Right lung (tissue), 10 donors: ENCODE measurements at places on chromosomes 5 and 9.
A peak's percentile ranks its signal among the peaks of the same experiment; 100 is the strongest.

GRCh38 chr9:137502008-137502911 lies 43.1 kb upstream of the NSMF start:
- no peak for DNase-seq

DNA sequence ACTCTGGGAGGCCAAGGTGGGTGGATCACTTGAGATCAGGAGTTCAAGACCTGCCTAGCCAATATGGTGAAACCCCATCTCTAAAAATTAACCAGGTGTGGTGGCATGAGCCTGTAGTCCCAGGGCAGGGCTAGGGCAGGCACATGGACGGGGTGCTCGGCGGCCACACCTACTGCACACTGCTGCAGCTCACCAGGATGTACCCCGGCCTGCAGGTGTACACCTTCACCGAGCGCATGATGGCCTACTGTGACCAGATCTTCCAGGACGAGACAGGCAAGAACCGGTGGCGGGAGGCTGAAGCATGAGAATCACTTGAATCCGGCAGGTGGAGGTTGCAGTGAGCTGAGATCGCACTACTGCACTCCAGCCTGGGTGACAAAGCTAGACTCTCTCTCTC lies 3.2 kb downstream of the ST6GALNAC4 start:
- no peak for DNase-seq

DNA sequence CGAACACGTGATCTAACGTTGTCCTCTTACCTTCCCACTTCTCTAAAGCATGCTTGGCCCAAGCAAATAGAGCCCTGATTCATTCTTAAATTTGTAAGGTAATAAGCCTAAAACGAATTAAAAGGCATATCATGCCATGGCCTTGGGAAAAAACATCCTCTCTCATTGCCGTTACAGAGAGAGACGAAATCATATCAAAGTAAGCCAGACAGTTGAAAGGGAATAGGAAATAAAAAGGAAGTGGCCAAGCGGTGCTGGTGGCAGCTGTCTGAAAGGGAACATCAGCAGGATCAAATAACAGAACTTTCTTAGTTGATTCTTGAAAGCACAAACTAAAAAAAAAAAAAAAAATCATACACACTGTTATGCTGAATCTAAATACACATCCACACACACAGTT lies 49.1 kb upstream of the CDH6 start:
- DNase-seq = no peak

DNA sequence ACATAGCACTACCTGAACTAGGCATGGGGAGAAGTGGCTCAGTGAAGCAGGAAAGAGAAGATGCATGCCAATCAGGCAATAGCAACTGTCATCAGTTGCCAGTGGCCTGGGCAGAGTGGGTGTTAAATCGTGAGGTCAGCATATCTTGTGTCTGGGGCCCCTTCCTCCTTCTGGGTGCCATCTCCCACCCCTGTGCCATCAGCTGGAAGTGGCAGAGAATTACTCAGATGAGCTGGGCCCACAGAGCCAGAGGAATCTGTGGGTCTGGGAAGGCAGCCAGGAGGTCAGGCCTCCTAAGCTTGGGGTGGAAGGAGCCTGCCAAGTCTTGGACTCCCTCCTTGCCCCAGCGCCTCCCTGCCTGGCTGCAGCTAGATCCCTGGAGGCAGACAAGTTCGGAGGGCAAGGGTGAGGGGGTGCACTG lies 66.5 kb downstream of the GALNT12 start:
- no peak for DNase-seq

DNA sequence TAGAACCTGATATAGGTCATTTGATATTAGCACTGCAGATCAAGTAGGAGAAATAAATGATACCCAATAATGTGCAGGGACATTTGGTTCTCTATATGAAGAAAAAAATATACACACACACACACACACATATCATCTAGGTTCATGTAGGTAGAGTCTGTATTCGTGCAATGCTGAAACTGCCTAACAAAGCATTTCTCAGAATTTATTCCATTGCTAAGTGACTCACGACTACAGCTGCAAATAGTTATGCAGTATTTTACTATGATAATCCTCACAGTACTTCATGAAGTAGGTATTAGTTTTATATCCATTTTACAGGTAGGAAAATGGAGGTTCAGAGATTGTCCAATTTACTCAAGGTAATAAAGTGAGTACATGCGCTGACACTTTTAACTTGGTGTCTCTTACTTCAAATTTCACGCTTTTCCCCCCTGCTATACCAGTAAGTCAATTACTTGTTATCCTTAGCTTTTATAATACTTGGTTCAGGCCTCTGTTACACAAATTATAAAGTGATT lies 2.4 kb downstream of the GIN1 start:
- no peak for DNase-seq

GRCh38 chr5:181221792-181222629 lies 1.1 kb upstream of the TRIM41 start:
- peak; percentile 89 for DNase-seq

DNA sequence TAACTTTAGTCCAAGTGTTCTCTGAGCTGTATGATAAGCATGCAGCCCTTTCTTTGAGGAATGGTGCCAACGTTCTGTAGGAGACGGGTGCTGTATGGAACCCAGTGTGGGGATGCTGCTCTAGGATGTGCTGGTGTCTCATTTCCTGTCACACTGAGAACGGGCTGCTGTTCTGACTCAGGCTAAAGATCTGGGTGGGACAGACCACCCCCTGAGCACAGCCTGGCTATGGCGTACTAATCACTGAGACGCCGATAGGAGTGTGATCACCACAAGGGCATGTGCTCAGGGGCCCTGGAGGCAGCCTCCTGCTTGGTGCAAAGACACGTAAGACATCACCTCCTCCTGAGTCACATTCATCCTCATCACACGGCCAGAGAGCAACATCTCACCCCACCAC lies 240.4 kb downstream of the IRX2 start:
- no peak for DNase-seq

DNA sequence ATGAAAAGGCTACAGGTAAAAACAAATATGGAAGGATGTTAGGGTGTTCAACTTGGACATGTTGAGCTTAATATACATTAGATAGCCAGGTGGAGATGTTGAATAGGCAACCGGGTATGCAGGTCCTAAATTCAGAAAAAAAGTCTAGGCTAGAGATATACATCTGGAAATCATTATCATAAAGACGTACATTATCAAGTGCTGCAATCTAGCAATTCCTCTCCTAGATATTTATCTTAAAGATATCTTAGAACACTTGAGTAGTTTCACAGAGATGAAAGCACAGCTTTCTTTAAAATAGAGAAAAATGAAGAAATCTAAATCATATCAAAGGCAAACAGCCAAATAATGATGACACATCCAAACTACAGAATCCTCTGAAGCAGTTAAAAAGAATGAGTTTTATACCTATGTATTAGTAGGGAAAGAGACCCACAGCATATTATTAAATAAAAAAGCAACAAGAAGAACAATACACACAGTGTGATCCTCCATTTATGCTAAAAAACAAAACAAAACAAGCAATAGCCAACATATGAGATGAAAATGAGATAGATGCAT lies 3.8 kb downstream of the NUDCD2 start:
- DNase-seq = no peak

DNA sequence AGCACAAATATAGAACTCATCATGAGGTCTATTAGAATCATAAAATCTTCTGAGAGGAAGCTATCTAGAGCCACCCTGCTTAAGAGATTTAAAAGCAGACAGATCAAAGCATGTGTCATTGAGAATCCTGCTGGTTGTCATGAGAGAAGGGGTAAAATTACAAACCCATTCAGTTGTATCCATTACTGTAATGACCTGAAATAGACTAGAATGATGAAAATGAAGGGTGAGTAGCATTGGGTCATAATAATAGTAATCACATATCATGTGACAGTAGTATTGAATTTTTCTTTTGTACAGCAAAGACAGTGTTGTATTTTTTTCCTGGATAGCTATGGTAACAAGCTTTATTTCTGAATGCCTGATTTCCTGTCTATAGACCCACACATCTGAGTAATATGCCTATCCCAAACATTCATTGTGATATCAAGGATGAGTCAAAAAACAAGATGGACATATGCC lies 149.0 kb downstream of the PDE4D start:
- DNase-seq = no peak

- no peak for DNase-seq
These were observed 511.5 kb downstream of the FOXD4L5 start for GRCh38 chr9:64773491-64773931.

DNA sequence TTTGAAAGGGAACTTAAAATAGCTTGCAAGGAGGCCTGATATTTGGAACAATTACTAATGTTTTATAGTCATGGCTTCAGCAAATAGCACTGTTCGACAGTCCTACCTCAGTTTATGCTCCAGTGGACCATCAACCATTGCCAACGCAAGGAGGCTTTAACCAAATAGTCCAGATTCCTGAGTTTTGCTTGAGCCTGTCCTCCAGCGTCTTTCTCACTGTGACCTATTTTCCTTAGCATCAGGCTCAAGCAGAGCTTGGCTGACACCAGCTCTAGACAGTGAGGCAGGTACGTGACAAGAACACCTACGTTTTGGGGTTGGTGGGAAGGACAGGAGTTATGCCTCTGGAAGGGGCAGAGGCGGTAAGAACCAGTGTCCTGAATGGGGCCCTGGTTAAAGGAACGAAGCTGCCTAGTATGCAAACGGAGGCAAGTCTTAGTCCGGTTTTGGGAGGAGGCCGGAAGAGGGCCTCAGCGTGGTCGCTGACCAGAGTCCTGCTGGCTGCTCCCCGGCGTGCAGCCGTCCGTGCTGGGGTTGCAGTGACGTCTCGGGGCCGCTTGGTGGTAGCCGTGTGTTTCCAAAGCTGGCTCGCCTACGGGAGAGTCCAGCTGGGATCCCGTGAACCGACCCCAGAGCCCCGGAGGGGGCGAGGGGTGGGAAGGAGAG lies 998 bp upstream of the FGF18 start:
- DNase-seq = peak; percentile 82

GRCh38 chr9:97705354-97705950 lies 8.3 kb upstream of the XPA start:
- DNase-seq = no peak

DNA sequence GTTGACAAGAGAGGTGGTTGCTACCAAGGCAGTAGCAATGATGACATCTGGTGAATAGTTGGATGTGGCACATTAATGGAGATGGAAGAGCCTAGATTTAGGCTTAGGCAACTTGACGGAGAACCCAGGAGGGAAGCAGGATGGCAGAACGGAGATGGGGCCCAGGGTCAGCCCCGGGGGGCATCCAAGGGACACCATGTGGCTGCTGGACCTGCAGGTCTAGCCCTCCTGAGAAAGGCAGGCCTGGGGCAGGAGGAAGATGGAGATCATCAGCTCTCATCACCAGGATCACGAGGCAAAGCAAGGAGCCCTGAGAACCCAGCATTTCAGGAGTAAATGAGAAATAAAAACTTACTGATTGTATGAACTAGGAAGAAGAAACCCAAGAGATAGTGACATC lies 216.2 kb downstream of the AUH start:
- no peak for DNase-seq

- DNase-seq = no peak
These were observed 425.8 kb downstream of the MAN2A1 start for GRCh38 chr5:110115503-110115902.

DNA sequence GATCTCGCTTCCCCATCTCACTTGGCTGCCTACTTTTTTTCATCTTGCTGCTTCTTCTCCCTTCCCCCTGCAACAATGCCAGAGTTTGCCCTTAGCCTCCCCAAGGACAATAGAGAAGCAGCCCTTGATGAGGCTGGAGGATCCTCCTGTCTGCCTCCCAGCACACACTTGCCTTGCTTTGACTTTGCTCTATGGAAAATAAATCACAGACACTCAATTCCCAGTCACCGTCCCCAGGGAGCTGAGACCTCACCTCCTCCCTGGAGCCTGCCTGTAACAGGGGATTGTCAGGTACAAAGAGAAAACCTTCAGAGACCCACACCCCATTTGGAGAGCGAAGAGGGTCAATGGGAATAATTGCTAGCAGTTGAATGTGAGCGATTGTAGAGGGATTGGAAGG lies 242.1 kb upstream of the ZNF462 start:
- DNase-seq = no peak

DNA sequence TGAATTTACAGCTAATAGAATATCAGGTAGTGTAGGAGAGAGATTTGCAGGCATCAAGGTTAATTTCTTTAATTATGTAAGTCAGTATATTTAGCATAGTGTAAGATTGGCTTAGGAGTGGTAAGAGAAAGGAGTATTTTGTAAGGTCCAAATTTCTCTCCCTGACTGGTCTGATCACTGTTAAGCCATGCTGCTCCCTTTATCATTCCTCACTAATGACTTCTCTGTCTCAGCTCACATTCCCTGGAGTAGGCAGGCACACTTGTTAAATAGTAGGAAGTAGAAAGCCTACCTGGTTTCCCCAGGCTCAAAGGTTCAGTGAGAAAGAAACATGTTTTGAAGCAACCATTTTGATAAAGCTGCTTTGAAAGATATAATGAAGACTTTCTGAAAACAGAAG lies 90.7 kb downstream of the SMIM15 start:
- DNase-seq = no peak

GRCh38 chr5:168734620-168735300 lies 155.6 kb upstream of the PANK3 start:
- DNase-seq = peak; percentile 40

DNA sequence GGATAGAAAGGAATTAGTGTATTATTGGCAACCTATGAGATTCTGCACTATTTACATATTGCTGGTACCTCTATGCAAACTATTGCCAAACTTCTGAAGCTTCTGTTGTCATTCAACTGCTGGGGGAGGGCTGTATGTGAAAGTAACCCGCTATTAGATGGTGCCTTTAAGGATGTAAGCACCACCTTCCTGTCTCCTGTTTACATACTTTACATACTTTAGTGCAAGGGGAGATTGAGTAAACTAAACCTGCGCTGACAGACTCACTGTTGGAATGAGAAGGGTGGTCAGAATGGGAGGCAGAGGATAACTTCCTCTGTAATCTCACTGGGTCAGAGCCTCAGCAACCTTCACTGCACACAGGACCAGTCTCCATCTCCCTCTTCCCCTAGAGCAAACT lies 123.8 kb downstream of the NR3C1 start:
- no peak for DNase-seq

- DNase-seq = no peak
These were observed 353.7 kb downstream of the CSNK1G3 start for GRCh38 chr5:123865641-123866040.

DNA sequence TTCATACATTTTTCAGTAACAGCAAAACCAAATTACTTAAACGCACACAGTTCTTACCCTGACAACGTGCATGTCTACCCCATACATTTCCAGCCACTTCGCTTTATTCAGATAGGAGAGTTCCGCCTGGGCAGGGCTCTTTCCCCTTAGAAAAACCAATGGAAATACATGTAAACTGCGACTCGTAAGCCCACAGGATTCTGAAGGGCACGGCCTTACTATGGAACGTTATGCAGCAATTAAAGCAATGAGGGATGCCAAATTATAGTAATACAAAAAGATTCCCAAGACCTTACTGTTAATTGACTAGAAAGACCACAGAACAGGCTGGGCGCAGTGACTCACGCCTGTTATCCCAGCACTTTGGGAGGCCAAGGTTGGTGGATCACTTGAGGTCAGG lies 64.5 kb downstream of the EPB41L4B start:
- no peak for DNase-seq
